ENCODE measurements at places on chromosomes 6 and 20. TPM values are rescaled to one million over a fixed set of nuclear protein-coding genes. Genes with fewer than 3 reads are reported as not detected.
A peak's percentile ranks its signal among the peaks of the same experiment; 100 is the strongest.

DNA sequence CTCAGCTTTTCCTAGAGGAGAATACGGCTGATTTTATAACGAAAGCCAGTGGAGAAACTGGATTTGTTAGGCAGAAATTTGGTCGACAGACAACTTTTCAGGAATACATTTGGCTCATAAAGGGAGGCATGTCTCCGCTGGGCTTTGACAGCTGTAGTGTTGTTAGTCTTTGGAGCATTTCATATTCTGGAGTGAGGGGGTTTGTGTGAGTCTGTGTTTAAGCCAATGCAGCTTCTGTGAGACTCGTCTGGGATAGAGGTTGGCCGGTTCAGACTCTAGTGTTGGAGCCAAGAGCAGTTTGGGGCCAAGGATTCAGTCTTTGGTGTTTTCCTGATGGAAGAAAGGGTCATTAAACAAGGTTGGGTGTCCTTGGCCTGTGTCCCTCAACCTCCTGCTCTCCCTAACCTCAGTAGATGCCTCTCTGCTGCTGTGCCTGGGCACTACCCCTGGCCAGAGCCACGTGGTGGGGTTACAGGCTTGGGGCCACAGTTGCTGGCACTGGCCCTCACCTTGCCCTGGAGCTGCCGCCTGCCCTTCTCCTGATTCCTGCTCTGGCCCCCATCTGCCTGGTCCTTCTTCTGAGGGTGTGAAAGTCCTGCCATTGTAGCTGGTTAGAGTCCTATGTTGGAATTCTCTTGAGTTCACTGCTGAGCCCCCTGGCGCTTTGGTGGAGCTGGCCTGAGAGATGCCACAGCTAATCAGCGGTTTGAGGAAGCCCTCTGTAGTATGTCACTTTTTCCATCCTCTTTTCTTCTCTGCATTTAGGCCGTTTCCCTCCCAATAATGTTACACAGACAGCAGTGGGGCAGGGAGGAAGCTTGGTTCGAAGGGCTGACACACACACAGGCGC lies 6.9 kb downstream of the PTK7 start:
- no peaks in the 10 kb centered on the region for H3K27me3 ChIP-seq
- no peak overlapping the region for H3K27ac ChIP-seq
- no peak for DNase-seq
- no peaks in the 10 kb centered on the region for H3K4me1 ChIP-seq
- H3K4me3 ChIP-seq: no peak overlapping the region

- H3K36me3 ChIP-seq: no peaks in the 10 kb centered on the region
- no peak overlapping the region for H3K27ac ChIP-seq
- no peak for DNase-seq
- H3K27me3 ChIP-seq: no peaks in the 10 kb centered on the region
- peaks cover 29% of the 10 kb centered on the region for H3K4me1 ChIP-seq
- no peak overlapping the region for H3K4me3 ChIP-seq
Observed at GRCh38 chr20:2602746-2603145, 49.7 kb upstream of the NOP56 start.

DNA sequence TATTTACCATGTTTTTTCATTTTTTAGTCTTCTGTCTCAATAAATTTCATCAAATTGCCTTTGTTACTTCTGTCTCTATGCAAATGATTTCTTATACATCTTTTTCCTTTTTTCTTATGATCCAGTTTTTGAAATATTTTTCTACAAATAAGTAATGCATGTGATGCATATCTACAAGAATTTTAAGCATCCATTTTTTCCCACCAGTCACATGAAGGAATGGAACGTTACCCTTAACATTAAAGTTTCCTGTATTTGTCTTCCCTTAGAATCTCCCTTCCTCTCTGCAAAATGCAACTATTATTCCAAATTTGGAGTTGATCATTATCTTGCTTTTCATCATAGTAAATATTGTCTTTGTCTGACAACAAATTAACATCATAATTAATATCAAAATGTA lies 35.5 kb downstream of the PSMB9 start:
- H3K36me3 ChIP-seq: no peaks in the 10 kb centered on the region
- H3K27ac ChIP-seq: no peak overlapping the region
- DNase-seq: no peak
- H3K27me3 ChIP-seq: no peaks in the 10 kb centered on the region

DNA sequence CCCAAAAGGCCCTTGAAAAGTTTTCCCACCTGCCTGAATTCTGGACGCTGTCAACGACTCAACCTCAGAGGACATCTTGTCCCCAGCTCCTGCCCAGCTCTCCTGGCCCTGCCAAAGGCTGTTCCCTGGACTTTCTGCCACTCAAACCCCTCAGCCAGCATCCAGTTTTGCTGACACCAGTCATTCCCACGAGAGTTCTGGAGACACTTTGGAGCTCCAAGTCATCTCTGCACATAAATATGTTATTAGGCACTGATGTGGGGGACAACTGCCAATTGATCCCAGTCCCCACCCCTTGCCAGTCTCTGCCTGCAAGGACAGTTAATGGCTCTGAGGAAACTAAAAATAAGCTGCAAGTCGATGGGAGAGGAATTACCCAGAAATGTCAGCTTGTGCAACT lies 38.9 kb upstream of the KCNB1 start:
- H3K27ac ChIP-seq: no peak overlapping the region
- no peaks in the 10 kb centered on the region for H3K36me3 ChIP-seq
- no peak for DNase-seq
- H3K27me3 ChIP-seq: peaks cover 7% of the 10 kb centered on the region
- no peaks in the 10 kb centered on the region for H3K4me1 ChIP-seq
- no peak overlapping the region for H3K4me3 ChIP-seq

- H3K27me3 ChIP-seq: no peaks in the 10 kb centered on the region
- no peaks in the 10 kb centered on the region for H3K4me1 ChIP-seq
- no peak overlapping the region for H3K4me3 ChIP-seq
- H3K27ac ChIP-seq: no peak overlapping the region
- no peak for DNase-seq
Observed at GRCh38 chr20:4779616-4780015, 57.9 kb downstream of the PRND start.

- H3K27me3 ChIP-seq: no peaks in the 10 kb centered on the region
- H3K27ac ChIP-seq: no peak overlapping the region
- peaks cover 12% of the 10 kb centered on the region for H3K4me1 ChIP-seq
- no peak for DNase-seq
- H3K36me3 ChIP-seq: no peaks in the 10 kb centered on the region
Observed at GRCh38 chr20:43728686-43729255, 2.0 kb upstream of the GTSF1L start.

DNA sequence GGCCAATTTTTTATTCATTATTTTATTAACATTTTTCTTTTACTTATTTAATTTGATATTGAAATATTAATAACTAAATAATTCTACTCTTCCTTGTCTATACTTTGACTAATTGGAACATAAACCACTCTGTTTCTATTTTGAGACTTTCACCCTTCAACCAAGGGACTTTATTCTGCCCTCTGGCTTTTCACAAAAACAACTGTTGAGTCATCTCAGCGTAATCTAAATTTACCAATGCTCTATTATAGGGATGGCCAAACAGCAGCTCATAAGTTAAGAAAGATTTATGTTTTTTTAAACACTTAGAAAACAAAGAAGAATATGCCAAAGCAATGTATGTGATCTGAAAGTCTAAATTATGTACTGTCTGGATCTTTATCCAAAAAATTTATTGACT lies 46.7 kb downstream of the DOP1A start:
- H3K4me3 ChIP-seq: no peak overlapping the region
- no peak overlapping the region for H3K27ac ChIP-seq
- peak; percentile 2 for DNase-seq
- no peaks in the 10 kb centered on the region for H3K36me3 ChIP-seq

DNA sequence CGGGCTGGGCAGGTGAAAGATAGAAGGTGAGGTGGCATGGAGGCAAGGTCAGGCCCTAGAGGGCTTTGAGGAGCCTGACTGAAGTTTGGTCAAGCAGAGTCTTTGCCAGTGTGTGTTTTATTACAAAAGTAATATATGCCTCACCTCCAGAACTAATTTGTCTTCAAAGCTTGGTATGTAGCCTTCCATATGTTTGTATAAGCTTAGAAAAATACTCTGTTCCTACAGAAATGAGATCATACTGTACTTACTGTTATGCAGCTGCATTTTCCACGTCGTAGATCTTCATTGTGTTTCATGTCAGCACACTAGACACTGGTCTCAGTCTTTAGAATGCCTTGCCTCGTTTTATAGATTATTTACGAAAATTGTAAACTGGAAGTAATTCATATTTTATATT lies 61.8 kb downstream of the ANKS1A start:
- DNase-seq: peak; percentile 17
- peaks cover 5% of the 10 kb centered on the region for H3K4me1 ChIP-seq

DNA sequence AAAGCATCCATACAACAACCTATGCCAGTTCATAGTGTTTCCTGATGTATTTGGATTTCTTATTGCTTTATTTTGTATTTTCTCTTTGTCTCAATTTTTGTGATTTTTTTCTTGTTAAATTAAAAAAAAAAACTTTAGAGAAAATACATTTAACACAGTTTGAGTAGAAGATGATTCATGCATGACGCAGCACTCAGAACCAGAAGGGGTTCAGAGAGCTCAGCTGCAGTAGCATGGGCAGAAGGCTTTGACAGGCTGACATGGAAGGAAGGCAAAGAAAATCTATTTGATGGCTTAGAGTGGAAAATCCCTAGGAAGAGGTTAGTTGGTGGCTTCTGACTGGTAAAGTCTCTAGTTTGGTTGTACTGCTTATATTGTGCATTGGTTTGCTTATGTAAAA lies 207.2 kb upstream of the STXBP5 start:
- peaks cover 14% of the 10 kb centered on the region for H3K4me1 ChIP-seq
- no peak for DNase-seq
- no peaks in the 10 kb centered on the region for H3K36me3 ChIP-seq
- no peak overlapping the region for H3K27ac ChIP-seq
- no peaks in the 10 kb centered on the region for H3K27me3 ChIP-seq
- no peak overlapping the region for H3K4me3 ChIP-seq

GRCh38 chr6:69584913-69585729 lies 211.7 kb downstream of the LMBRD1 start:
- H3K4me3 ChIP-seq: peak overlapping the region; percentile 43
- peaks cover 27% of the 10 kb centered on the region for H3K4me1 ChIP-seq
- no peaks in the 10 kb centered on the region for H3K27me3 ChIP-seq

GRCh38 chr6:108074359-108075144 lies at the start of gene OSTM1:
Gene OSTM1 (minus strand): TSS chr6:108074741. CDS start chr6:108074651, 90 bp downstream.
- peak; percentile 90 for DNase-seq
- H3K4me1 ChIP-seq: no peaks in the 10 kb centered on the region
- no peaks in the 10 kb centered on the region for H3K36me3 ChIP-seq
- no peaks in the 10 kb centered on the region for H3K27me3 ChIP-seq

- no peak overlapping the region for H3K27ac ChIP-seq
- DNase-seq: no peak
- H3K27me3 ChIP-seq: no peaks in the 10 kb centered on the region
Observed at GRCh38 chr6:10351791-10352190, 63.1 kb downstream of the TFAP2A start.

- H3K4me1 ChIP-seq: no peaks in the 10 kb centered on the region
- no peaks in the 10 kb centered on the region for H3K27me3 ChIP-seq
- H3K27ac ChIP-seq: no peak overlapping the region
- no peak overlapping the region for H3K4me3 ChIP-seq
Observed at GRCh38 chr20:15036948-15037347, 699.5 kb upstream of the FLRT3 start.

DNA sequence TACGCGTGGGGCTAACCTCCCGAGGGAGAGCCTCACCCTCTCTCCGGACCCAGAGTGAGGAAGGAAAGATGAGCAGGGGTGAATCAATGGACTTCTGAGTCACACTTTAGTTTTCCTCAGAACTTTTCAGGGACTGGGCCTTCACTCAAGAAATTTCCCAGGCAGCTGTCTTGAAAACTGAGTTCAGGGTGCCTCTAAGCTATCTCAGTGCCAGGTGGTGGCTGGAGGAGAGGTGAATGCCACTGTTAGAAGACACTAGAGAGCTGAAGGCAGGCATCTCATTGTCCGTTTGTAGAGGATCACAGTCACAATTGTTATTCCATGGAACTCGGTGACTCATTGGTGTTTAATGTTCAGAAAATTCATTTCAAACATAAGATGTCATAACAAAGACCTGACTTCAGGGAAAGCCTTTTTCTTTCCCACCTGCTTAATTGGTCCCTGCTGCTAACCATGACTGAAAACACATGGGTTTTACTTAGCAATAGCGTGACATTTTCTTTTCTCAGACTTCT lies 5.3 kb upstream of the SERPINB6 start:
- no peak overlapping the region for H3K4me3 ChIP-seq
- no peak for DNase-seq
- H3K36me3 ChIP-seq: no peaks in the 10 kb centered on the region
- H3K27me3 ChIP-seq: no peaks in the 10 kb centered on the region
- H3K4me1 ChIP-seq: no peaks in the 10 kb centered on the region

- H3K4me3 ChIP-seq: no peak overlapping the region
- no peaks in the 10 kb centered on the region for H3K36me3 ChIP-seq
- DNase-seq: peak; percentile 78
- H3K4me1 ChIP-seq: no peaks in the 10 kb centered on the region
- no peaks in the 10 kb centered on the region for H3K27me3 ChIP-seq
Observed at GRCh38 chr6:148177589-148178233, 164.9 kb upstream of the SASH1 start.

DNA sequence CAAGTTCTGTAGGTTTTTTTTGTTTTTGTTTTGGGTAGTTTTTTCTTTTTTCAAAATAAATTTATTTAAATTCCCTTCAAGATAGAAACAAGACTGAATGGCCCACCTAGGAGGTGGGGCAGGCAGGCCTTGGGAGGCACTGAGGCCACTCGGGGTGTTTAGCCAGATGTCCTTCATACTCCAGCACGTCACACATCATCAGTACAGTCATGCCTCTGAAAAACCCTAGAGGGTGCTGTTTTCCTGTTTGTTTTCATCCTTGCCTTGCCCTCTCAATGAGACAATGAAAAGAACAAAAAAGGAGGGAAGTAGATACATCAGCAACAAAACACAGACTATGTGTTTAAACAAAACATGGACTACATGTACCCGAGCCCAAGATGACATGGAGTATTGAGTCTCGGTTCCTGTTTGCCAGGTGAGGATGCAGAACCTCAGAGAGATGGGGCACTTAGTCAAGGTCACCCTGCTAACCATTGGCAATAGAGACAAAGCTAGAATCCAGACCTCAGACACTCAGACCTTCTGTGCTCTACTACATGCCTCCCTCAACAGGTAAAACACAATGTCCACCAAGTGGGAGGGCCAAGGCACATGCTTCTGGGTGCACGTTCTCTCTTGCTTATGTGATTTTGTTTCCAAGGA lies 26.8 kb upstream of the CLIC5 start:
- H3K4me3 ChIP-seq: no peak overlapping the region
- H3K27me3 ChIP-seq: no peaks in the 10 kb centered on the region
- no peak overlapping the region for H3K27ac ChIP-seq
- DNase-seq: peak; percentile 56
- no peaks in the 10 kb centered on the region for H3K36me3 ChIP-seq

- H3K27ac ChIP-seq: no peak overlapping the region
- no peaks in the 10 kb centered on the region for H3K36me3 ChIP-seq
- no peak for DNase-seq
- no peaks in the 10 kb centered on the region for H3K4me1 ChIP-seq
- H3K4me3 ChIP-seq: no peak overlapping the region
- H3K27me3 ChIP-seq: no peaks in the 10 kb centered on the region
Observed at GRCh38 chr6:46039646-46040045, 24.0 kb upstream of the CLIC5 start.

- H3K27me3 ChIP-seq: peaks cover 10% of the 10 kb centered on the region
- DNase-seq: peak; percentile 27
- no peaks in the 10 kb centered on the region for H3K36me3 ChIP-seq
- no peak overlapping the region for H3K27ac ChIP-seq
Observed at GRCh38 chr20:51966296-51966971, 164.1 kb upstream of the SALL4 start.

Gene OR12D2
- total RNA-seq: not detected

Gene EFCAB8
- 0.28 TPM for total RNA-seq

Gene DEFB119
- total RNA-seq: not detected

Gene EGFL8
- 6.4 TPM for total RNA-seq

Data from SJCRH30 (cell line).